ENCODE measurements at places on chromosomes 13 and 19.
A peak's percentile ranks its signal among the peaks of the same experiment; 100 is the strongest.

GRCh38 chr19:4089400-4089908, 22.8 kb upstream of the ZBTB7A start:
- DNase-seq, result no peak

DNA sequence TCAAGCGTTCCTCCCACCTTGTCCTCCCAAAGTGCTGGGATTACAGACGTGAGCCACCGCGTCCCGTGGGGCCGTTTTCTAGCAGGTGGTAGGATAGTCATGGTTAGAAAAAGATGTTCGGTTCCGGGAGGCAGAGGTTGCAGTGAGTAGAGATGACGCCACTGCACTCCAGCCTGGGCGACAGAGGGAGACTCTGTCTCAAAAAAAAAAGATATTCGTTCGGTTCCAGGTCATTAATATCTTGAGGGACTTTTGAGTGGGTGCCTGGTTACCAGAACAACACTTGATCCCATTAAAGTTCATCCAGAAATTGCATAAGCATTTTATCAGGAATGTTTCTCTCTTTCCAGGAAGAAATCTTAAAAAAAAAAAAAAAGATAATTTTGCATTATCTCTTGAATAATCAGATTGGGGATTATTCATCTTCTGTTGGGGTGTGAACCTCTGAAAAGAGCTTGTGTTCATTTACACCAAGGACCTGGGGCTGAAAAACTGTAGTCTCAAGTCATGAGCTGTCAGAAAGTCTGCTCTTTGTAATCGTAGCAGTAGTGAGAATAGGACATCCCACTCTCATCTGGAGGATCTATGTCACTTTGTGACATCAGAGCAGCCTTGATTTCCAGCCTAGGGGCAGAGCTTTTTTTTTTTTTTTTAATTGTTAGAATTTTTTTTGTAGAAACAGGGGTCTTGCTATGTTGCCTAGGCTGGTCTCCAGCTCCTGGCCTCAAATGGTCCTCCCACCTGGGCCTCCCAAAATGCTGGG, 1.0 kb upstream of the ETHE1 start:
- no peak for DNase-seq

GRCh38 chr13:104318121-104318520, 1251.9 kb upstream of the SLC10A2 start:
- no peak for DNase-seq

- DNase-seq, result no peak
Observed at GRCh38 chr13:70736622-70737317, 628.5 kb upstream of the KLHL1 start.

DNA sequence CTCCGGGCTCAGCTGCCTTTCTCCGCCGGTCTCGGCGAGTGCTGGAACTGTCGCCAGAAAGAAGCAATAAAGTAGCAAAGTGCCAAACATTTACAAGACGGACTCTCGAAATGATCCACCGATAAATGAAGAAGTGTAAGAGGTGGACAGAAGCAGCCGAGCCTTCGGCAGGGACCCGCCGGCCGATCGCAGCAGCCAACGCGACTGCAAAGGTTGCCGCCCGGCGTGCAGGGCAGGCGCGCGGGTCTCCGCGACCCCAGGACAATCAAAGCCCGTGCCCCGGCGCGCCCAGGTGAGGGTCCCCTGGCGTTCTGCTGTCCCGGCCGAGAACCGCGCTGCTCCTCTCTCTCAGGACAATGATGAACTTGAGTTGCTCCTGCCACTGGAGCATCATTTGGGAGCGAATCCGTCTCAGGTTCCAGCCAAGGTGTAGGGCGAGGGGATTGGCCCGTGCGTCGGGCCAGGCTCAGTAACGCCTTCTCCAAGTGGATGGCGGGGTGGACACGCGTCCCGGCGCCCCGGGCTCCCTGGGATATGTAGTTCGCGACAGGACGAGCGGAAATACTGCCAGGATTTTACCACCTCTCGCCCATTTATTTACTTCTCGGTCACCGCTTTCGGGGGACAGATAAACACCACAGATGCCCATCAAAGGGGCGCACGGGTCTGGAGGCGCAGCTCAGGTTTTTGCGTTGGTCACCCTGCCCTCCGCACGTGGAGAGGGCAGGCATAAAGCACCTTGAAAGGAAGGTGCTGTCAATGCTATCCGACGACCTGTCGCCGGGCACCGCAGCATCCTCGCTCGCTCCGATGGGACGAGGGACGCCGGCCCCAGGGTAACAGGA, at the start of the genes BIVM and POGLUT2:
Gene BIVM, plus strand, starts transcription at position 539 of the 845 bp plus-strand sequence. CDS start 8,149 bp downstream, outside the sequence.
Gene POGLUT2, minus strand, starts transcription at position 396 of the 845 bp plus-strand sequence. Its CDS starts 306 bp downstream, at position 90.
- peak; percentile 89 for DNase-seq

Measured in kidney capillary endothelial cell (primary cell).